Peyer's patch (tissue), 4 donors: ENCODE measurements at places on chromosomes 7 and 10.

- no peak overlapping the region for H3K27ac ChIP-seq
- no peaks in the 10 kb centered on the region for H3K4me1 ChIP-seq
- no peaks in the 10 kb centered on the region for H3K36me3 ChIP-seq
- H3K27me3 ChIP-seq = no peaks in the 10 kb centered on the region
These were observed 84.2 kb upstream of the LRRN3 start for GRCh38 chr7:111006691-111007090.

GRCh38 chr7:159093351-159093971, 51.2 kb downstream of the VIPR2 start:
- no peak overlapping the region for H3K27ac ChIP-seq
- peak; percentile 34 for DNase-seq
- H3K4me3 ChIP-seq = no peak overlapping the region
- no peaks in the 10 kb centered on the region for H3K36me3 ChIP-seq

DNA sequence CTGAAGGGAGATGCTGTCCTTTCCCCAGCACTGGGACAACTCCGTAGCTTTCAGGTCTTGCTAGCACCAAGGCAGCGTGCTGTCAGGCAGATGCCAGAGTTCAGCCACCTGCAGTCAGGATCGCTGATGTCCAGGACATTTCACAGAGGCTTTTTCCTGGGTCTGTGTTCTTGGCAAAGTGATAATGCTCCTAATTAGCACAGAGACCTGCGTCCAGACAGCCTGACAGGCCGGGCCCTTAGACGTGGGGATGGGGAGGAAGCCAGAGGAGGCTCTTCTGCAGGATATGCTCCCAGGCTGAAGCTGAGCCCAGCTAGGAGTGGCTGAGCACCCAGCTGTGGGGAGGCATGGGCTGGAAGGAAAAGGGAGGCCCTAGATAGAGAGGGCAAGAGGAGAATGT, 82.5 kb upstream of the TBX20 start:
- no peaks in the 10 kb centered on the region for H3K4me1 ChIP-seq
- DNase-seq = no peak
- no peak overlapping the region for H3K4me3 ChIP-seq
- H3K27me3 ChIP-seq = no peaks in the 10 kb centered on the region
- H3K27ac ChIP-seq = no peak overlapping the region
- no peaks in the 10 kb centered on the region for H3K36me3 ChIP-seq

GRCh38 chr10:47396311-47396717, 12.2 kb upstream of the ZNF488 start:
- no peaks in the 10 kb centered on the region for H3K4me1 ChIP-seq
- H3K36me3 ChIP-seq = no peaks in the 10 kb centered on the region
- DNase-seq = no peak
- no peak overlapping the region for H3K27ac ChIP-seq
- no peak overlapping the region for H3K4me3 ChIP-seq
- H3K27me3 ChIP-seq = no peaks in the 10 kb centered on the region
